ENCODE measurements at places on chromosomes 13 and 19.

DNA sequence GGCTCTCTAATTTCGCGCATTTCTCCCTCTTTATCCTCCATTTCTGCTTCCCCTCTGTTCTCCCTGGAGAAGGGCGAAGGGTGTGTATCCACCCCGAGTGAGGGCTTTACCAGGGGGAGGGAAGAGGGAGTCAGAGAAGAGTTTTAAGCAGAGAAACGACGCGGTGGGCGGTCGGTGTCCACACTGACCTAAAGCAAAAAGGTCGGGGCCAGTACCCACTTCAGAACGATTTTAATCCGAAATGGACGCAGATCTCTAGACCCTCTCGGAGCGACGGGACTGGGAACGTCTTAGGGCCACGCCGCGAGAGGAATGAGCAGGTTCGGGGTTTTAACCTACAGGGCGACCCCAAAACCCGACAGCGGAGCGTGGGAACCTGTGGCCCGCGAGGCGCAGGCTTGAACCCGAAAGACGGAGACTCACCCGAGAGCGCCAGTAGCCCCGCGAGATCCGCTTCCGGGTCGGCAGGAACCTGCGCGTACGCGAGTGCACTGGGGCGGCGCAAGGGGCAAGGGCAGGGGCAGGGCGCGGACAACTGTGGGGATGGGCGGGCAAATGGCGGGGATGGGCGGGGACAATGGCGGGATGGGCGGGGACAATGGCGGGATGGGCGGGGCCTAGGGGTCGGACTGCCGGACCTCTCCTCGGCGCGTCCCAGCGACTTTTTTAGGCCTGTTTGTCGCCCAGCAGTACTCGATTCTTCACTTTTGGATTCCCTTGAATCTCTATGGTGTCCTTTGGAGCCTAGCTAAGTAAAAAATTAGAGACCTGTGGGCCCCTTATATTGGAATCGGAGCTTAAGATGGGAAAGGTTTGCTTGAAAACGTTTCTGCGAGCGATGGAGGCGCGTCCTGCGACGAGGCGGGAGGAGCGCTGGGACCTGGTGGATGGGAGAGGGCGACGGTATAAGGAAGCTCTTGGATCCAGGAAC lies at the start of gene ZNF677:
Gene ZNF677, minus strand, starts transcription at position 463 of the 931 bp plus-strand sequence. CDS start 3,323 bp downstream, outside the sequence.
- peak; percentile 87 for DNase-seq

GRCh38 chr19:12899891-12900518 lies 9.0 kb downstream of the GCDH start:
- no peak for DNase-seq

DNA sequence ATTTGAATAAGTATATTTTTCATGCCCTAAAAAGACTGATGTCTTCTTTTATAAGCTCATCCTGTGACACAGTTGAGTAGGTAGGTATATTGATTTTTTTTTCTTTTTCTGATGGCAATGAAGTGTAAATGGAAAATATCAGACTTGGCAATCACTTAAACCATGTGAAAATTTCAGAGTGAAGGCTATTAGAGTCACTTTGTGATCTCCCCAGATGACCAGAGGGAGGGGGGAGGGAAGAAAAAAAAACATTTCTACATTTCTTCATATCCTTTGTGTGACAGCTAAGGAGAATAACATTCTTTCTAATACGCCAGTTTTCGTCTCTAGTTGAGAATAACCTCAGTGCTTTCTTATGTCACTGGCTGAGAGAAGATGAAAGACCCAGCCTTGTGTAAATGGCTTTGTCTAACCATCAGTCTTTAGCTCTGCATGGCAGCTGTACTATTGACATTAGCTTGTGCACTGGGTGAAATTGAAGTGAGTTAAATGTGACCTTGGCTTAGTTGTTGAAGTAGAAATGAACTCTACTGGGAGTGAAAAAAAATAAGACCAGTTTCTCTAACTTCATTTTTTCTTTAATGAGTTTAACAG lies 332.1 kb upstream of the DACH1 start:
- DNase-seq, result no peak

- peak; percentile 32 for DNase-seq
Observed at GRCh38 chr13:32086366-32086765, 54.8 kb downstream of the FRY start.

DNA sequence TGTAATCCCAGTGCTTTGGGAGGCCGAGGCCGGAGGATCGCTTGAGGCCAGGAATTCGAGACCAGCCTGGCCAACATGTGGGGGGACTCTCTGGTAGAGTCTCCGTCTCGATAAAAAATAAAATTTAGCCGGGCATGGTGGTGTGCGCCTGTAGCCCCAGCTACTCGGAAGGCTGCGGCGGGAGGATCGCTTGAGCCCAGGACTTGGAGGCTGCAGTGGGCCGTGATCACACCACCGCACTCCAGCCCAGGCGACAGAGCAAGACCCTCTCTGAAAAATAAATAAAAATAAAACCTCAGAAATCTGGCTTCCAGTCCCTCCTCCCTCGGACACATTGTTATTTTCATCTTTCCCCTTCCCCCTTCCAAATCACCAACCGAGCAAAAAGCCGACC lies 332 bp downstream of the IRGQ start:
- DNase-seq, result no peak

DNA sequence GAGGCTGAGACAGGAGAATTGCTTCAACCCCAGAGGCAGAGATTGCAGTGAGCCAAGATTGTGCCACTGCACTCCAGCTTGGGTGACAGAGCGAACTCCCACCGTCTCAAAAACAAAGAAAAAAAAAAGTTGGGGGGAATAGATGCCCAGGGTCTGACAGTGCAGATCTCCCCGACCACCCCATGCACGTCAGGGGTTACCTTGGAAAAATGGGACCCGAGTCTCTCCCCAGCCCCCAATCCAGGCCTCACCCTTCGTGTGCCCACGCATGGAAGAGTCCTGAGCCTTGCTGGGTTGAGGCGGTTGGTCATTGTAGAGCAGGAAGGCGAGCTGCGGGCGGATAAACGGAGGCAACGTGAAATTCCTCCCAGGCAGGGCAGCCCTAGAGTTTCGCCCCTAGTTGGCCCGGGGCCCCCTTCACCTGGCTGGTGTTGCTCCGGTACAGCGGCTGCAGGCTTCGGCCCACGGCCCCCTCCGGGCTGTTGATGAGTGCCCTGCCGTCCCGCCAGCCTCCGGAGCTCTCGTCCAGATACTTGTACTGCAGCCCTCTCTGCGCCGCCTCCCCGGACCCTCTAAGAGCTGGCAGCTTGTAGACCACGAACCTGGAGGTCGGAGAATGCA lies 588 bp downstream of the DNASE2 start:
- DNase-seq, result peak; percentile 28

DNA sequence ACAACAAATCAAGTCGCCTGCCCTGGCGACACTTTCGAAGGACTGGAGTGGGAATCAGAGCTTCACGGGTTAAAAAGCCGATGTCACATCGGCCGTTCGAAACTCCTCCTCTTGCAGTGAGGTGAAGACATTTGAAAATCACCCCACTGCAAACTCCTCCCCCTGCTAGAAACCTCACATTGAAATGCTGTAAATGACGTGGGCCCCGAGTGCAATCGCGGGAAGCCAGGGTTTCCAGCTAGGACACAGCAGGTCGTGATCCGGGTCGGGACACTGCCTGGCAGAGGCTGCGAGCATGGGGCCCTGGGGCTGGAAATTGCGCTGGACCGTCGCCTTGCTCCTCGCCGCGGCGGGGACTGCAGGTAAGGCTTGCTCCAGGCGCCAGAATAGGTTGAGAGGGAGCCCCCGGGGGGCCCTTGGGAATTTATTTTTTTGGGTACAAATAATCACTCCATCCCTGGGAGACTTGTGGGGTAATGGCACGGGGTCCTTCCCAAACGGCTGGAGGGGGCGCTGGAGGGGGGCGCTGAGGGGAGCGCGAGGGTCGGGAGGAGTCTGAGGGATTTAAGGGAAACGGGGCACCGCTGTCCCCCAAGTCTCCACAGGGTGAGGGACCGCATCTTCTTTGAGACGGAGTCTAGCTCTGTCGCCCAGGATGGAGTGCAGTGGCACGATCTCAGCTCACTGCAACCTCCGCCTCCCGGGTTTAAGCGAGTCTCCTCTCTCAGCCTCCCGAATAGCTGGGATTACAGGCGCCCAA lies at the start of gene LDLR:
Gene LDLR, plus strand, starts transcription at position 210 of the 760 bp plus-strand sequence. Its CDS starts 86 bp downstream, at position 296.
- DNase-seq, result peak; percentile 97

DNA sequence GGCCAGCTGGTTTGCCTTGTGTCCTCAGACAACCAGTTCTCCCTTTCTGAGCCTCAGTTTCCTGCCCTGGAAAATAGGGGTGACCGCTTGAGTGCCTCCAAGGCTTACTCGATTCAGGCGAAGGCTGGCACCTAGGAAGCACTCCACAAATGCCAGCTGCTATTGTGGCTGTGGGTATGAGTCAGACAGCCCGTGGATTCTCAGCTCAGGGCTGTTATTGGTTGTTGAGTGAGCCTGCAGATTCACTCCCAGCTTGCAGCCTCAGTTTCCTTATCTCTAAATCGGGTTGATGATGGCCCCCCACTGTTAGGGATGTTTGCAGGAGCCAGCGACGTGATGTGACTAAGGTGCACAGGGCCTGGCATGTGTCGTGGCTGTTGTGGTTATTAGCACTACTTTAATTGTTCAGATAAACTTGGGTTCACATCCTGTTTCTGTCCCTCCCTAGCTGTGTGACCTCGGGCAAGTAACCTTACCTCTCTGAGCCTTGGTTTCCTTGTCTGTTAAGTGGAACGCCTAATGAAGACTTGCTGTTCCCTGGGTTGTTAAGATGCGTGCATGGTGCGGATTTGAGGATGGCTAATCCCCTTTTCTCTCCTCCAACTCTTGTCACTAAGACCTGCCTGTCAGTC lies 2.4 kb downstream of the MARK4 start:
- DNase-seq, result no peak

DNA sequence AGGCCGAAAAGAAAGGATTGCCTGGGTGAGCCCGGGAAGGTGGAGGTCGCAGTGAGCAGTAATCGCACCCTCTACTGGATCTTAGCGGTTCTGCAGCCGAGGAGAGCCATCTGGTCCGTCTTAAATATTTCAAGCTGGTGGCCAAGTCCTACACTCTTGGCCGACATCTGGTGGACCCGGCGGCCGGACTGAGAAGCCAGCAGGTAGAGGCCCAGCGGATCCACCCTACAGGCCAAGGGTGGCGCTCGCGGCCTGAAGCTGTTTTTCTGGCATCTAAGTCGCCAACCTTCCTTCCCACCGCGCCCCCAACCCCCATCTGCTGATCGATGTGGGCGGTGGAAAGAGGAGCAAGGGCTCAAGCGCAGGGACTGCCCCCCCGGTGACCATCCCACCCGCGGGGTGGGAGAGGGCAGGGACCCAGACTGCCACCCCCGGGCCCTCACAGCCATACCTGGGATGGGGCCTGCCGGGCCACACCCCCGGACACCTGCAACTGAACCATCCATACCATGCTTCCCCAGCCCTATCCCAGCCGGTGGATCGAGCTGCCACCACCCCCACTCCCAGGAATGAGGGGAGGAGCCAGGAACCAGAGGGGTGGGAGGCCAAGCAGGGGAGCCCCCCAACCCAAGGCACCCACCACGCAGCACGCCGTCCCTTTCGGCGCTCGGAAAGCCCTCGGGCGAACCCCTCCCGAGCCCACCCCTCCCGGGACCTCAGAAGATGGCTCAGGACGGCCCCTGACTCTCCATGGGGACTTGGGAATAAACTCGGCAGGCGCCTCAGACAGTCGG lies 46.3 kb upstream of the ZNF730 start:
- DNase-seq, result peak; percentile 39

DNA sequence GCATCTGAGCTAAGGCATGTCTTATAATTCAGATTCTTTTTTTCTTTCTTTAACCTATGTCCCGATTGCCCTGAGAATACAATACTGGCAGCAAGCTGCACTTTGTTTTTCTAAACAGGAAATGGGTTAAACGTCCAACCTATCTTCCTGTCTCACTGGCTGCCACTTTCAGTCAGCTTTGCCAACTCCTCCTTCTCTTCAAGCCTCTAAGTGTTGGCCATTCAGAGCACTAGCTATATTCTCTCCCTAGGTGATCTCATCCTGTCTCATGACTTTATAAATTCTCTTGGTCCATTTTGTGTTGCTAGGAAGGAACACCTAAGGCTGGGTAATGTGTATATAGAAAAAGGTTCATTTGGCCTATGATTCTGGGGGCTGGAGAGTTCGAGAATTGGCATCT lies 109.5 kb upstream of the TSC22D1 start:
- DNase-seq, result no peak

DNA sequence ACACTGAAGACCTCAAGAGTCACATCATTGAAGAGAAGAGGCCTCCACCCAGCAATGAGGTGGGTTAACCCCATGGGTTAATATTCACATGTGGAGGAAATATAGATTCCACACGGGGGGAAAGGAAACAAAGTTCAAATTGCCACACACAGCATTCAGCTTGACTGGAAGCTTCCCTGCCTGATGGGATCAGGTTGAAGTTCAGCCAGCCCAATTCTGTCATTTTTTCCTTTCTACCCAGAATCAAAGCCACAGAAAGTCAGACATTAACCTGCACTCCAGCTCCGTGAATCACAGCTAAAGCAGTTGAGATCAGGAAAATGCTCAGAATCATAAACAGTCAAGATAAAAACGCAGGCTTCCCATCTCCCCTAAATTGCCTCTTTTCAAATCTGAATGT lies 208.7 kb upstream of the OBI1 start:
- no peak for DNase-seq

- DNase-seq, result no peak
Observed at GRCh38 chr19:46147791-46148288, at the start of gene IGFL2. IGFL2 (plus strand) TSS chr19:46148238; CDS start chr19:46148279, 41 bp downstream.

- DNase-seq, result no peak
Observed at GRCh38 chr13:45464141-45464686, 525 bp upstream of the COG3 start.

DNA sequence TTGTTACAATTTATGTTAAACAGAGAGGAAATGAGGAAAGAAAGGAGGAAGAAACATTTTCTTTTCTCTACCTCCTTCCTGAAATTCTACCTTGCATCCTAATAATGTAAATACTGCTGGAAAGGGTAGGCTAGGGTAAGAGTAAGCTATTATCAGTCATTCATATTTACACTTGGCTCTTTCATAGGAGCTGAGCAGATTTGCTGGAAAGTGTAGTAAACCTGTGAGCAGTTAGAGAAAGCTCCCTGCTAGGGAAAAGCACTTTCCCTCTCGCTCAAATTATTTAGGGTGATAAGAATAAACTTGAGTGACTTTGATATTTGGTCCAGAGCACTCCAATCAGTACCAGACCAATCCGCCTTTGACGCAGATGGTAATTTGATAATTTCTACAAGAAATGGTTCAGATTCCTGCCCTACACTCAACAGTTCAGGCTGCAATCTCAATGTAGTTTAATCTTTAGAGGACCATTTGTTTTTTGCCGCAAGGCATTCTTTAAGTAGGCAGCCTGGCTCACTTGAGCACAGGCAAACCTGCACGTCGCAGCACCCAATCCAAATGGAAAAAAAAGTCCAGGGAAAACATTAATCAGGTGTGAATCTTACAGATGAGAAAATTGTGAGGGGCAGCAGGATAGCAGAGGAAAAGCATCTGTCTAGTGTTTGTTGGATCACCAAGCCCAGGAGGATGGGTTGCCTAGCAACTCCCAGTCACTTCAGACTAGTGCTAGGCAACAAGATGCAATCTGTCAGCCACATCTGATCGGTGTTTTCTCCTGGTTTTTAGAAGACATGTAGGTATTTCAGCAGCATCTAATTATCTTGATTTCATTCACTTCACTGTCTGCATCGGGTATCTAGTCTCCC lies 68.6 kb upstream of the KL start:
- no peak for DNase-seq

DNA sequence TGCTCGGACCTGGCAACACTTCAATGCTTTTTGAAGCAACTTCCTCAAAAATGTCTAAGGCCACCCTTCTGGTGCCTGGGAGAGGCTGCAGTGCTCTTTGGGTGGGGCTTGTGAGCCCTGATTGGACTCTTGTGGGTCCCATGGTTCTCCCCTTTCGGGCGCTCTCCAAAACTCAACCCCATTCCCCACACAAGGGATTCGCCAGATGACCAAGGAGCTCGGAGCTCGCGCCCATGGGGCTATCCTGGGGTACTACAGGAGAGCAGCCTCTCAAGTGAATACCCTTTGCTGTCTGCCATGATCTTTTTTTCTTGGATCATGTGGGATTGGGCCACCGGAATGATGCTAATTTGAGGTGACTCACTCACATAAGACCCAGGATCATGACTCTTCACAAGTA lies 29.7 kb upstream of the KL start:
- DNase-seq, result no peak
